ENCODE measurements at places on chromosomes 12 and 14.

DNA sequence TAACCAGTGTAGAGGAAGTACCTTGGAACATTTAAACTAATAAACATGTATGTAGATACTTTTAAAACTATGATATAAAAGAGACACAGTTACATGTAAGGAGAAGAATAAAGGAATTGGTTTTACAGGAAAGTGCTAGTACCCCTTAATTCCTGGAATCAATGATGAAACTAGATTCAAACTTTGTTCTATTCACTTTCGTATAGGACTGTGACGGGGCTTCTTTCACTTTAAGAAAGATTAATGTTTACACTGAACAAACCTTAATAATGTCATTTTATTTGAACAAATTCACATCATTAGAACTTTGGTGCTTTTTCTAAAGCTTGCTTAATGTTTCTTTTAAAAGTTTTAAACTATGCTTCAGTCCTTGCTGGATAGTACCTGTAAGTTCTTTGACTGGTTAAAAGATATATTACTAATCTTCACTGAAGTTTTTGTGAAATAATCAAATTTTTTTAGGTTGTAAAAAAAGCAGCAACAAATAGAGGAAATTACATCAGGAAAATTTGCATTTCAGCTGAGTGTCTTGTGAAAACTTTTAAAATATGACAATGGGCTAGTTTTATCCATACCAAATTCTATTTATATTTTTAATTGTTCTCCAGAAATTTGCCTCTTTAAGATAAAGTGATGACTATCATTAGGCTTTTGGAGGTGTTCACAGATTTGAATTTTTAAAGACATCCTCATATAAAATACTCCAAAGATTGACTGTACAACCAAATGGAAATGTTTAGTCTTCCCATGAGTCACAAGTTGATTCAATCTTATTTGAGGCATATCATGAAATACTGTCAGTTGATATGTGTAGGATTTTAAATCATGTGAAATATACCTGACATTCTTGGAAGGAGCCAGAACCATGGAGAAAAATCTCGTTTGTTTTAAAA lies 36.2 kb downstream of the PAPOLA start:
- DNase-seq, result no peak

GRCh38 chr12:109377139-109377685 lies 29.5 kb downstream of the MYO1H start:
- DNase-seq, result no peak

DNA sequence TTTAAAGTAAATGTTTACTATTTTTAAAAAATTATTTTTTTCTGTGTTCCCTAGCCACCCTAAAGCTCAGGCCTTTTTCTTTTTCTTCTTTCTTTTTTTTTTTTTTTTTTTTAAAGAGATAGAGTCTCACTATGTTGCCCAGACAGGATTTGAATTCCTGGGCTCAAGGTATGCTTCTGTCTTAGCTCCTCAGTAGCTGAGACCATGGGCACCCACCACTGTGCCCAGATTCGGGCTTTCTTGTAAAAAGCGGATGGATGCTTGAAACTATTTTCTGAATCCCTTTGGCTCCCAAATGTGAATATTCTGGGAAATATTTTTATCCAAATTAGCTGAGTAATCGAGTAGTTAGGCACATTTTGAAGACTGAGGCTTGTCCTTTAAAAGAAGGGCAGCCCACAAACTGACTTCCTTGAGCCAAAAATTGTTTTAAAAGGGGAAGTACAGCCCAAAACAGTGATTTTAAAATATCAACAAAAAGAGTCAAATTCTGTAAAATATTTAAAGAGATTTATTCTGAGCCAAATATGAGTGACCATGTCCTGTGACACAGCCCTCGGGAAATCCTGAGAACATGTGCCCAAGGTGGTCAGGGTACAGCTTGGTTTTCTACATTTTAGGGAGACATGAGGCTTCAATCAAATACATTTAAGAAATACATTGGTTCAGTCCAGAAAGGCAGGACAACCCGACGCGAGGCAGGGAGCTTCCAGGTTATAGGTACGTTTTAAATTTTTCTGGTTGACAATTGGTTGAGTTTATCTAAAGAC lies 28.8 kb upstream of the HIGD1C start:
- DNase-seq, result no peak

- no peak for DNase-seq
Observed at GRCh38 chr12:50055831-50056638, 1.4 kb upstream of the ASIC1 start.

GRCh38 chr12:116395396-116395795 lies 117.9 kb upstream of the MED13L start:
- DNase-seq, result no peak

DNA sequence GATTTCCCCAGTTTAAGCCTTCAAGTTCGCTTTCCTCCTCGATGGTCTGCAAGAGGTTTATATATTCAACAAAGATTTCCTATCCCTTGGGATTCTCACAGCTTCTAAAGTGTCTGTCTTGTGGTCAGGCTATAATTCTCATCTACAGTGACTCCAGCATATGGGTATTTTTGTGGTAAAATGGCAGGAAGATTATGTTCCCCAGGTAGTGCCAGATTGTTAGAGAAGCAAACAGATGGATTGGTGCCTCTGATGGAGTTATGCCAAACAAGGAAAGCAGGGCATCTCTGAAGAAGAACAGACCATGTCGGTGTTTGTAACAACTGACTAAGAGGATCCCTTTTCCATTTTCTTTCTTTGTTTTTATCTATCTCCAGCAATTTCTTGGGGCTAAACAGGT lies 5.5 kb upstream of the CCDC175 start:
- no peak for DNase-seq

DNA sequence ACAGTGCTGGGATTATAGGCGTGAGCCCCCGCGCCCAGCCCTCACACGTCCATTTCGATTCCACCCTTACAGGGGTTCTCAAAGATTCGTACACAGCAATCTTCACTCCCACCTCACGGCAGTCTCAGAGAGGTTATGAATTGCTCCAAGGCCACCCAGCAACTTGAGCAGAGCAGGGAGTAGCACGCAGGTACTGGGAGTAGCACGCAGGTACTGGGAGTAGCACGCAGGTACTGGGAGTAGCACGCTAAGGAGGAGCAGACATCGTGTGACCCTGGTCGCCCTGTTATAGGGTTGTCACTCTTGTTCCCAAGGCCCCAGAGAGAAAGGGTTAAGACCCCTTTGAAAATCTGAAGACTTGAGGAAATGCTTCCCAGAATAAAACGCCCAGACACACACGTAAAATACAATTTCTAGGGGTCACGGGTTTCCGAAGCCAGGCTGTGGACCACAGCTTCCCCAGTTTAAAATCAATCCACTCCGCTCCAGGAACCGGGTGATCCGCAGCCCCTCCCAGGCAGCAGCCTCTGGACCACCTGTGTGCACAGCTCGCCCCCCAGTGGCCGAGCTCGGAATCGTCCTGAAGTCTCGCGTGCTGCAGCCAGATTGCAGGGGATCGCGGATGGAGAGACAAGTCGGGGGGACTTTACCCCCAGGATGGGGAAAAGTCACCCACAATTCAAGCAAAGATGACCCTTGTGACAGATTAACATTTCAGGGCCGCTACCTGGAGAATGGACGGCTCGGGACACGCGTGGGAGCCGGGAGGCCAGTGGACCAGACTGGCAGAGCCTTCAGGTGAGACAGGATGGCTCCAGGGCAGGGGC lies 92.0 kb downstream of the SCARB1 start:
- DNase-seq, result no peak

- DNase-seq, result no peak
Observed at GRCh38 chr14:22410497-22410896, 178.5 kb downstream of the DAD1 start.

GRCh38 chr14:56891226-56891625 lies 80.9 kb upstream of the OTX2 start:
- DNase-seq, result no peak

DNA sequence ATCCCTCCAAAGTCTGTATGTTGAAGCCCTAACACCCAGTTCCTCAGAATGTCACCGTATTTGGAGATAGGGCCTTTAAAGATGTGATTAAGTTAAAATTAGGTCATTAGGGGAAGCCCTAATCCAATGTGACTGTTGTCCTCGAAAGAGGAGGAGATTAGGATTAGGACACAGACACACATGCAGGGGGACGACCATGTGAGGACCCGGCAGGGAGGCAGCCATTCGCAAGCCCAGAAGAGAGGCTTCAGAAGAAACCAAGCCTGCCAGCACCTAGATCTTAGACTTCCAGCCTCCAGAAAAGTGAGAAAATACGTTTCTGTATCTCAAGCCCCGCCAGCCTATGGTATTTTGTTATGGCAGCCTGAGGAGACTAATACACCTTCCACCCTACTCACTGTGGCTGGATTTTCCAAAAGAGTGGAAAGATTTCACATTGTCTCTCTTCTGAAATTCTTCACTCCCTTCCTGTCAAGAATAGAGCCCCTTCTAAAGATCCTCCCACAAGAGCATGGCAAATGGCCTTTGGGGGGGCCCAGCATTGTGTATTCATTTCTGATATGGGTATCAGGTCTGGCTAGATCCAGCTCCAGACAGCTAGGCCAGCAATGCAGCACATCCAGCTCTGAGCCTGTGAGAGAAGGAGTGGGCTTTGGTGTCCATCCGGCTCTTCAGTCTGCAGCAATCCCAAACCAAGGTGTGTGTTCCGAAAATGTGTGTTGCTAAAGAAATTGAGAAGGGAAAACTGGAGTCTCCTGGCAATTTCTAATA lies 15.4 kb upstream of the UBC start:
- DNase-seq, result no peak

- DNase-seq, result no peak
Observed at GRCh38 chr12:32015036-32015435, 55.8 kb downstream of the RESF1 start.

- no peak for DNase-seq
Observed at GRCh38 chr12:18368594-18368993, 107.3 kb downstream of the PIK3C2G start.

GRCh38 chr12:66232263-66232662 lies 43.2 kb downstream of the IRAK3 start:
- DNase-seq, result no peak

DNA sequence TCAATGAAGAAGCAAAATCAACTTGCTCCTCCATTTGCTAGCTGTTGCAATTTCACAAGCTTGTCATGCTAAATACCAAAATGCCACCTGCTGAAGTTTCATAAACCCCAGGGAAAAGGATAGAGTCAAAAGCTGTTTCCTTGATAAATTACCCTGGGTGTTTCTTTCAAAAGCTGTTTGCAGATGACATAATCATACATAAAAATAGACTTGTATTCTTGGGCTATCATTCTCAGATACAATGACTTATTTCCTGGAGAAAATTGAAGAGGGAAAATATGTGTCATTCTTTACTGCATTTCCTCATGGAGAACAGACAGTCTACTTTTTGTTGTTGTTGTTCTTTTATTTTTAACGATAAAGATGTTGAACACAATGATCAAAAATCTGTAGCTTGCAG lies 119.2 kb downstream of the GALC start:
- DNase-seq, result no peak

DNA sequence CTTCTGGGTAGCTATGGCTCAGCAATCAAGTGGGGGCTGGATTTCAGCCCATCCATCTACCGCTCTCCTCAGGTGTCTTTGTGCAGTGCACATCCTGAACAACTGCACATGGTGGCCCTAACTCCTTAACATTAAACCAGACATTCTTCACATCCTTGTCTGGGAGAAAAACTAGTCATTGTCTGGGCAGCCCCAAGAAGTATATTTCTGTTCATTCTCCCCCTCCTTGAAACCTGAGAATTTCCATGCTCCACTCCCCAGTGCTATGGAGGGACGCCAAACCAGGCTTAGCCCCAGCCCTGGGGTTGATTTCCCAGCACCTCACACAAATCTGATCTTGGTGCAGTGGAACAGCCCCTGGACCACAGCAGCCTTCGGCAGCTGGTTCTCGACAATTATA lies 13.4 kb downstream of the MYL2 start:
- no peak for DNase-seq

DNA sequence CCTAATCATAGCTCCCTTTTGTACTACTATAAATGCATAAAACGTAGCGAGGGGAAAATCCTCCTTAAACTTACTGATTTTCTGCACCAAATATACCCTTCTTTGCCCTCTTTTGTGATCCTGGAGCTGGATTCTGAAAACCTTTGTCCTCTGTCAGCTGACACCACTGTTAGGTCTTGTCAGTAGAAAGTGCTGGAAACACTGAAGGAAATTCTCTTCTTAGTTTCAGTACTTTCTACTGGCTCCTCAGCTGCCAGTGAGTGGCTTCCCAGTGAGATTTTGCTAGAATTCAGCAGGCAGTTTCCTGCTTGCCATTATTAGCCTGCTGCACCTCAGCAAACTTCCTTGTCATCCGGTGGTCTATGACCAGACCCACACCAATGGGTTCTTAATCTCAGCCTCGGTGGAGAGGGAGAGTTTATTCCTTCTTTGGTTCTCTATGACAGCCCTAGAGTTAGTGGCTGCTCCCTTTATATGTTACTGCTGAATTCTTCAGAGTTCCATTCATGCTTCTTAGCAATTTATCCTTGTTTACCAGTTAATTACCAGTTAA lies 476.2 kb downstream of the FSCB start:
- DNase-seq, result no peak

DNA sequence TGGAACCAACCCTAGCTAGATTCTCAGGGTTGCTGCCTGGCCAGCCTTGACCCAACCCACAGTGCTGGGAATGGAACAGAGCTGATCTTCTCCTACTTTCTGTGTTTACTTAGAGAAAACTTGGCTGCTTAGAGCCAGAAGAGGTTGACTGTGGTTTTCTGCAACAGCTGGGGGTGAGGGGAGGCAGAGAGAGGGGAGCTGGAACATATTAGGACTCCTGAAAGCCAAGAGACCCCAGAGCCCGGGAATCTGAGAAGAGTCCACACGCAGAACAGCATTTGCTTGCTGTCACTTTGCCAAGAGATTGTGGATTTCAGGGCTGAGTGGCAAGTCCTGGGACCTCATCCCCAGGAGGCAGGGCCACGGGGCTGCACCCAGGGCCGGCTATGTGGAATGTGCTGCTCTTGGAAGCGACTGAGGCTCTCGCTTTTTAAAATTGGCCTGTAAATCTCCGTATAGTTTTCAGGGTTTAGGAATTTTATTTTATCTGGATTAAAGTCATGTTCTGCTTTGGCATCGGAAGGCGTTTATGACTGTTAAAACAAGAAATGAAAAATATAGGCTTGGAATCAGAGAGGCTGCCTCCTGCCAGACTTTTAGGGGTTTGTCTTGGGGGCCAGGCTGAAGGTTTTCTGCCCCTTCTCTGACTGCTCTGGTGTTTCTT lies 22.3 kb upstream of the MED13L start:
- DNase-seq, result no peak

- DNase-seq, result no peak
Observed at GRCh38 chr14:103943673-103944072, 1.3 kb upstream of the RD3L start.

GRCh38 chr12:29609431-29610215 lies 112.1 kb upstream of the OVCH1 start:
- DNase-seq, result no peak

DNA sequence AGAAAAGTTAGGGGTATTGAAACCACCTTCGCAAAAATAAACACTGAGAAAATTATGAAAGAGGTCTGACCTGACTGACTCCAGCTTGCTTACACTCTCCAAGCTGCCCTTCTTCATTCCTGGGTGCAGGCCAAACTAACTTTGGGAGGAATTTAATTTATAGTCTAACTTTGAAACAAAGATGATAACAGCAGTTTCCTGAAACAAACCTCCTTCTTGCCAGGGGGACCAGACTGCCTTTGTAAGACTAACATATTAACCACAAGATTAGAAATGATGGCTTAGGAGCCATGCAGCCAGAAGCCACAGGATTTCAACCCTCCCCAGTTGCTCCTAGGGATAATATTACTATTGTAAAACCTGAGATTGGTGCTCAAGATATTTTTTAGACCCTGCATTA lies 13.8 kb upstream of the EEA1 start:
- DNase-seq, result peak; percentile 79
